ENCODE measurements at places on chromosomes 16 and 17. TPM values are rescaled to one million over a fixed set of nuclear protein-coding genes. Genes with fewer than 3 reads are reported as not detected.

Gene WSCD1
- total RNA-seq, result 101 TPM

Gene MRTFB
- total RNA-seq, result 10.3 TPM

Gene KRT33A
- total RNA-seq, result not detected

Gene MT4
- not detected for total RNA-seq

Gene KRT36
- not detected for total RNA-seq

Gene TLCD2
- total RNA-seq, result 1.3 TPM

Gene ZNF469
- not detected for total RNA-seq

Gene RGS11
- total RNA-seq, result not detected

Gene ARHGAP27
- total RNA-seq, result 1.2 TPM

Gene KRT37
- not detected for total RNA-seq

- DNase-seq, result no peak
Measured at GRCh38 chr16:12899529-12900143, 1.8 kb upstream of the SHISA9 start.

DNA sequence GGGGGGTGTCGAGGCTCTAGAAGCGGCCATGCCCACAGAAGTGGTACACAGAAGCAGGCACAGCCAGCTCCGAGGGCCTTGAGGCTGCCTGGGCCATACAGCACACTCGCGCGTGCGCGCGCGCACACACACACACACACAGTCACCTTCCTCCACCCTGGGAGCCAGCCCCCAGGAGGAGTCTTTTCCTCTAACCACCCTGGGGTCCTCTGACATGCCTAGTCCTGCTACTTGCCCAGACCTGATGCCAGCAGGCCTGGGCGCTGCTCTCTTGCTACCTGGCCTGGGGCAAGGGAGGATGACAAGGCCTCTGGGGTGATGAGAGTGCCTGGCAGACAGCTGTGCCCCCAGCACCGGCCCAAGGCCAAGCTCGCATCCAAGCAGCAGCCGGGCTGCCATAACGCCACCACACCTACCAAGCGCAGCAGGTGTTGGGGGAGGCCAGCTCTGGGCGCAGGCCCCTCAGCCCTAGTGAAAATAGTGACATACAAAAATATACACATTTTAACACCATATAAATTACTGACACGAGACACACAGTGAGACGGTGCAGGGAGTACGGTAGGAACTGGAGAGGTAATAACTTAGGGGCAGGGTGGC lies 41.1 kb downstream of the TSC2 start:
- DNase-seq, result no peak

DNA sequence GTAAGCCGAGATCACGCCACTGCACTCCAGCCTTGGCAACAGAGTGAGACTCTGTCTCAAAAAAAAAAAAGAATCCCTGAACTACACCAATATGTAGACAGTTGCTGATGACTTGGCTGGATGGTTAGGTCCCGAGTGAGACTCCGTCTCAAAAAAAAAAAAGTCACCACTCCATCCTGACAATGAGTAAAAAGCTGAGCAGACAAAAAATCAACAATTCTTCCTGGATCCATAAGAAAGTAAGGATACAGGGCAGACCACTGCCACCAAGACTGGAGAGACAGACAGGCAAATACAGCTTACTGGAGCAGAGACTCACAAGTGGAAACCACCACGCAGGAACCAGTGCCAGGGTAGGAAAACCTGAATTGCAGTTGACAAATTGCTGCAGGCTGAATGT lies 67.1 kb upstream of the ERCC4 start:
- DNase-seq, result no peak

- DNase-seq, result no peak
Measured at GRCh38 chr16:27611340-27611739, 61.4 kb downstream of the KATNIP start.

DNA sequence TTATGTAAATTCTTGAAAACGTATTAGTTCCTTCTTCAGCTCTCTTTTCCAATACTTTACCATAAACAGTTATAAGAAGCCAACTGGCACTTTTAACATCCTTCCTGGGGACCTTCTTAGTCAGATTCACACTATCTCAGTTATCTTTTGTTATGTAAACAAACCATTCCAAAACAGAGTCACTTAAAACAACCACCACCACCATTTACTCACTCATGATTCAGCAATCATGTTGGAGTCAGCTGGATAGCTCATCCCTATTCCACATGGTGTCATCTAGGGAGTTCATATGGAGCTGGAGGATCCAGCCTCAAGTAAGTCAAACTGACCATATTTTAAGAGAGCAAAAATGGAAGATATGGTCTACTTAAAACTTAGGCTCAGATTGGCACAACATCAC lies 240.3 kb upstream of the IRX3 start:
- no peak for DNase-seq

DNA sequence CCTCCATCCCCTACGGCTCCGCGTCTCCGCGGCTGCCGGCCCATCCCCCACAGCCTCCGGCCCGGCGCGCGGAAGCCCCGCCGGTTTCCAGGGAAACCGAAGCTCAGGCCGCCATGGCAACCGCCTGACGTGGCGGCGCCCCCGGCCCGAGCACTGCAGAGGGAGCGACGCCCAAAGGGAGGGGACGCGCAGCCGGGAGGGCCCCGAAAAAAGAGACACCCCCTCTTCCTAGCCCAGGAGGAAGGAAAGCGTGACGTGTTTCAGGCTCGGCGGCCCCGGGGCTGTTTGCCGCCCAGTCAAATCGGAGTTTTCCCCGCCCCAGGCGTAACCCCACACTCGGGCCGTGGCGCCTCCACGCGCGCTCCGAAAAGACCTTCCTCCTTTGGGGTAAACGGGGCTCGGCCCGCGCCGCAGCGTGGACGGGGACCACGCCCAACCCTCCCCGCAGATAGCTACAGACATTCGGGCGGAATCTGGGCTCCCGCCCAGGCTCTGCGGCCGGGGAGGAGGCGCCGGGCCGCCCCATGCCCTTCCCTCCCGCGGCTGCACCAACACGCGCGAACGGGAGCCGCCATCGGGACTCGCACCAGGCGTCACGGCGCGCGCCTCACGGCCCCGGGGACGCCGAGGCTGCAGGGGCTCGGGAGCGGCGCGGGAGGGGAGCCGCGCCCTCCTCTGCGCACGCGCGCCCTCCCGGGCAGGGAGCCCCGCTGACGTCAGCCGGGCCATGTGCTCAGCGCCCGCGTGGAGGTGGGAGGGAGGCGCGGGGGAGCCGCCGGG lies 7.5 kb downstream of the MNT start:
- peak; percentile 78 for DNase-seq

- DNase-seq, result no peak
Measured at GRCh38 chr17:43396491-43397060, 2.2 kb upstream of the ARL4D start.

- DNase-seq, result peak; percentile 67
Measured at GRCh38 chr17:56319531-56319930, 166.3 kb downstream of the ANKFN1 start.

DNA sequence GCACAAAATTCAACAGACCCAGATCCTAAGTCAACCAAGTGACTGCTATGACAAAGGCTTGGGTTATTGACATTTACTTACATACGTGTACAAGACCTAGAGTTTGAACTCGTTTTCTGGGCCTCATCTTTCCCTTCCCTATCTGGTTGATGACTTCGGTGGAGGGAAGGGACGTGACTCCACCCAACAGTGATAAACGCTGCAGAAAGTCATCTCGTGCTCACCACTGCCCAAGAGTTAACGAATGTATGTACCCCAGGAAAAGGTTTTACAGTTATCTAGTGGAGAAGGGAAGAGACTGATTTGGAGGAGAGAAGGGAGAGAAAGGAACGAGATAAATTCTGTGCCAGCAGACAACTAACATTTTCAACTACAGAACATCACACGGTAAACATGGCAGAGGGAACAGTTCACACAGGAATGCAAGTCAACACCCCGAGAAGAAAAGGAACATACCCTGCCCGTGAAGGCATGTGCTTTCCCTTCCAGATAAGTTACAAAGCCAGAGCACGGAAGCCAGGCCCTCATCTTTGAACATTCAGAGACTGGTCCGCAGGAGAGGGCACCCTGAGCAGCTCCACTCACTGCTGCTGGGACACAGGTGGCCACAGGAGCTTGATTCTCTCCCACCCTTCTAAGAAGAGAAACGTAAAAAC lies 13.9 kb upstream of the CYTH1 start:
- no peak for DNase-seq

DNA sequence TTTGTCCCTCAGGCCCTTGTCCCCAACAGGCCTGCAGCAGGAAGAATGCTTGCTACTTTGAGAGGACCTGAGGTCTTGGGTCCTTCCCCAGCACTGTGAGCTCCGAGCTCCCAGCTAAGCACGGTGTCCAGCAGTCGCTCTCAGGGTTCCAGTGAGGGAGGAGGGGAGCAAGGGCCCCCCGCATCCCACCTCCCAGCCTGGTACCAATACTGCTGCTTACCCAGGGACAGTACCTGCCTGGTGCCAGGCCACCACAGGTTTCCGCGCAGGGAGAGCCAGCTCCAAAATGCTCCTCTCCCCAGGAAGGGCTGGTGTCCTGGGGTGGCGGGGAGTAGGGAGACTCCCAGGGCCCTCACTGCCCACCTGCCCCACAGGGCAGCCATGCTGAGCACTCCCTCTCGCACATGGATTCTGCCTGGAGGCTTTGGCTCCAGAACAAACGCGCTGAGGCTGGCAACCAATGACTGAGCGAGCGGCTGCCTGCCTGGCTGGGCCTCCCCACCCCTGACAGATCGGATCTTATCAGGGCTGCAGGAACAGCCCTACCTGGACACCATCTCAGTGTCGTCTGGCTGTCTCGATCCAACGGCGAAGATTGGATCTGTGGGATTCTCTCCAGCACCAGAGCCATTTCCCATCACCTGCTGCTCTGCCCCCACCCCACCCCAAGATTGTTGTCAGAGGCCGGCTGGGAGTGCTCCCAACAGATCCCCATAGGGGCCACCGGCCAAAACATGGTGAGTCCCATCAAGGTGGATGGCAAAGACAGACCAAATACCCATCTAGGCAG lies 2.4 kb downstream of the DOK4 start:
- no peak for DNase-seq

DNA sequence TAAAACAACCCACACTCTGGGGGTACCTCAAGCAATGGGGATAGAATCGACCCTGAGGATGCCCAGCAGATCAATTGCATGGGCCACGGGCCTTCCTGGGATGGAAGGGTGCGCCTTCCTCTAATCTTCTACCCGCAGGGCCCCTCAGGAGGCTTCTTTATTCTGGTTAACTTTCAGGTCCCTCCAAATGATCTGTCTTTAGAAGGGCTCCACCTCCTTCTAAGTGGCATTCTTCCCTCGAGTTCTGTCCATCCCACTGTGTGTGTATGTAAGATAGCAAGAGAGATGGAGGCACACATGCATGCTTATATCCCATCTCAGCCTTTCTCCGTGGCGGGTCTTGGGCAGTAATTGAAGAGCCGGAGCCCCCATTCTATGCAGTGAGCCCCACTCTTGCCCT lies 125.7 kb downstream of the MRM1 start:
- DNase-seq, result no peak

DNA sequence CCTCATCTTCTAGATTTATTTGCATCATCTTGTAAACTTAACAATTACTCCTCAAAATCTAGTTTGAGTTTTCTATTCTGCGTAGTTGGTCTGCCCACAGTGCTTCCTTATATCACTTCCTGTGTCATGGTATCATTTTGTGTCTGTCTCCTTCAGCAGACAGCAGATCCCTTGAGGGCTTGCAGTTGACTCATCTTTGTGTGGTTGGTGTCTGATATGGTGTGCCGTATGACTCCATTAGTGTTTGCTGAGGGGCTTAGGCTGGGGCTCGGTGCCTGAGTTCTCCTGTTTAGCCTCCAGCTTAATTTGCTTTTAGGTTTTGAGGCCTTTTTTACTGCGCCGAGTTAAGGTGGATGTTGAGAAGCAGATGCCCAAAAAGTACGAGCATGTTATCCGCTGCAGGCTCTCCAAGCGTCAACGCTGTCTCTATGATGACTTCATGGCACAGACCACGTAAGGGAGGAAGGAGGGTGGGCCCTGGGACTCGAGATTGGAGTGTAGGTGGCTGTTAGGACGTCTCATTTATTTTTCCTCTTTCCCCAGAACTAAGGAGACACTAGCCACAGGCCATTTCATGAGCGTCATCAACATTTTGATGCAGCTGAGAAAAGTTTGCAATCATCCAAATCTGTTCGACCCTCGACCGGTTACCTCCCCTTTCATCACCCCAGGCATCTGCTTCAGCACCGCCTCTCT lies 16.9 kb downstream of the SRCAP start:
- DNase-seq, result no peak

- DNase-seq, result no peak
Measured at GRCh38 chr17:81696218-81696941, 6.8 kb upstream of the MRPL12 start.

DNA sequence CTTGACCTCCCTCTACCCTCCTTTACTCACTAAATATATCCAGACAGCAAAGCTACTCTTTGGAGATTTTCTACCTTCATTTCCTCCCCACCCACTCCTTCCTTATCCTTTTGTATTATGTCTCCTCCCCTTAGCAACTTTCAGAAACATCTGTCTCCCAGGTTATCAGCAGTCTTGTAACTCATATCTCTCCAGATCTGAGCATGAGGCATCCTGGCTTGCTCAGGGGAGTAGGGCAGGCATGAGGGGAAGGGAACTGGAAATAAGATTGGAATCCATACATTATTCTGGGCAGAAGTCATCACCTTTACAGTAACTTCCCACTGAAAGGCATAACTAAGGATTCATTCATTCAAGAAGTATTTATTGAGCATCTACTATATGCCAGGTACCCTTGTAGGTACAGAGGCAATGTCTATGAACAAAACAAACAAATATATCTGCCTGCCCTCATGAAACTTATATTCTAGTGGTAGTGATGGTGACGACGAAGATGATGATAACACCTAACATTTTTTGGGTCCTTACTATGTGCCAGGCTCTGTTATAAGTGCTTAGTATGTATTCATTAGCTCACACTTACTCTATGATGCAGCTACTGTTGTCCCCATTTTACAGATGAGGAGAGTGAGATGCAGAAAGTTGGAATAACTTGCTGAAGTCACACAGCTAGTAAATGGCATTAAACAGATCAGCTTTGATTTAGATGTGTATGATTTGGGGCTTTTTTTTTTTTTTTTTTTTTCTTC lies 123.9 kb upstream of the CACNG3 start:
- no peak for DNase-seq

DNA sequence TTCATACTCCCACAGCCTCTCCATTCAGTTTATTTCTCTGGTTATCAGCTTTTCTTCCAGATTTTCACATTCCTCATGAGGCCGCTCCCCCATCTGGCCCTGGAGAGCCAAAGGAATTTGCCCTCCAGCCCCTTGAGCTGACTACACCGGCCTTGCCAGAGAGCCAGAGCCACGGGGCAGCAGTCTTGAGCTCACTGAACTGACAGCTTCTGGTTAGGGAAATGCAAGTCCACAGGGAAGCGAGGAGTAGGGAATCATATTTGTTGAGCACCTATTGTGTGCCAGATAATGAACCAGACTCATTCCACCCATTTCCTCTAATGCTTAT lies 102.4 kb downstream of the ABCC12 start:
- DNase-seq, result no peak
